ENCODE measurements at places on chromosomes 4 and X.

DNA sequence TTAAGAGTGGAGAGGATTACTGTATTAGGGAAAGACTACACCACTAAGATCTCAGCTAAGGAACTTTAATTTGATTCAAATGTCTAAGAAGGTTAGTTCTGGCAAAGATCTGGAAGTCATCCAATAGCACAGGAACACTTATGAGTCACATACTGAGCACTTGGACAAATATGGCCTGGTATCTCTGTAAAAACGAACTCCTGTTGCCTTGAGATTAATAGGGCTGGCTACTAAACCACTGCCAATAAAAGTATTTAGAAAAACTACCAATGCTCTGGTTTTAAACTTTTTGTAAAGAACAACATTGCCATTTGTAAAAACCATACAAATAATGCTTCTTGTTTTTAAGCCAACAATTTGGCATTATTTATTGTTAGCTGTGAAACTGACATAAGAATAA lies 70.5 kb downstream of the SEC24D start:
- DNase-seq, result no peak

GRCh38 chr4:76951672-76952010 lies 2.1 kb downstream of the SEPTIN11 start:
- no peak for DNase-seq

GRCh38 chrX:56499372-56499771 lies 64.1 kb upstream of the UBQLN2 start:
- DNase-seq, result no peak

DNA sequence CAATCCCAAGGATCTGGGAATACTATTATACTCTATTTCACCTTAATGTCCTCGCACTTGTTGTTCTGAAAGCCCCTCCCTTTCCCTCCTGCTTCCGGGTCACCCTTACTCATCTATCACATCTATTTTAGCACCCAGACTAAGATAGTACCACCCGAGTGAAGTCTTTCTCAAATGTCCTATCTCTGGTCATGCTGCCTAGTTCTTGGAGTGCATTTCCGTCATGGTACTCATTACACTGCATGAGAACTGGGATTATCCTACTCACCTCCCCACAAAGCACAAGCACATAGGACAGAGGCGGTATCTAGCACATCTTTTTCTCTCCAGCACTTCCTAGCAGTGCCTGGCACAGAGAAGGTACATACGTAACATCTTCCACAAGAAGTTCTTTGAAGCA lies 944.4 kb upstream of the FTHL17 start:
- no peak for DNase-seq

DNA sequence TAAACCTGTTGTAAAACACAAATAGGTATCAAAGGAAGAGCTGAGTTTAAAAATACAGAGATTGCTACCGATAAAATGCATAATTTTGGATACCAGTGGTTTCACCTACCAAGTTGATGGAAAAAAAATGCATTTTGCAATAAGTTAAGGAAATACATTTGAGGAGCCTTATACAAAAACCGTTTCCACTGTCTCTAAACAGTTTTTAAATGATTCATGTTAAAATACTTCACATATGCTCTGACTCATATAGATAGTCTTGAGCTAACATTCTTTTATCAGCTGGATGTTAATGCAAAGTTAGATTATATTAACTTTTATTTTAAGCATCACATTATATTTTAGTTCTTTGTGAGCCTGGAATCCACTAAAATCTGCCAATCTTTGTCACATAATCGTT lies 50.6 kb upstream of the ANKRD17 start:
- no peak for DNase-seq

DNA sequence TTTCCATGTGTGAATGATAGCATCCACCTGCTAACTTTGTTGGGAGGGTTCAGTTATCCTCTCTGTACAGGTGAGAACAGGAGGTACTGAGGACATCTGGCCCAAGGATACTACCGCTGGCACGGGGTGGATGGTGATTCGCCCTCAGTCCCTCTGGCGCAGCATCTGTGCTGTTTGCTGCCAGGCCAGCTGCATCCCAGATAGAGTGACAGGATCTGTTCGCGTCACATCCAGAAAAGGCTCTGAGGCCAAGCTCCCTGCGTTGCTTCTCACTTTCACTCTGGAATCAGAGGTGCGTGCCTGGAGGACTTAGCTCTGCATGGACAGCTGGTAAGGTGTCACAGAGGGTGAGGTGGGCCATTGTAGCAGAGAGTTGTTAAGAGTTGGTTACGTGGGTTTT lies 95.4 kb downstream of the TBL1X start:
- DNase-seq, result no peak

GRCh38 chrX:23136816-23137215 lies 137.1 kb downstream of the DDX53 start:
- DNase-seq, result no peak

GRCh38 chrX:133546441-133546840 lies 131.2 kb upstream of the GPC4 start:
- no peak for DNase-seq

DNA sequence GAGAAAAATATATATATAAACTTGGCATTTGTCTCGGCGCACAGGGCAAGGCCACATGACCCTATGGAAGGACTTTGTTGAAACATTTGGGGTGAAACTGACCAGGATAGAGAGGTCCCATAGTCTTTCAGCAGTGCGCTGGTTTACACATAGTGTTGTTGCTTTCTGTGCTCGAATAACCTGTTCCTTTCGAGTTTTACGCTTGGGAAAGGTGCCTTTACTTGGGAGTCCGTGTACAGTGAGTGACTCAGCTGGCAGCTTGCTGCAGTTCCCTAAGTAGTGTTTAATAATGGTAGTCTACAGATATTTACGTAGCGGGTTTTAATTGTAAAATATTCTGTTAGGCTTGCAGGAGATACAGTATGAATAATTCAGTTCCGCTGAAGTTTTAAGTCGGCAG lies 578 bp downstream of the APOOL start:
- DNase-seq, result no peak

GRCh38 chr4:53362093-53362492 lies 3.8 kb downstream of the SCFD2 start:
- DNase-seq, result no peak

GRCh38 chrX:6432226-6432625 lies 102.7 kb downstream of the VCX3A start:
- DNase-seq, result no peak

DNA sequence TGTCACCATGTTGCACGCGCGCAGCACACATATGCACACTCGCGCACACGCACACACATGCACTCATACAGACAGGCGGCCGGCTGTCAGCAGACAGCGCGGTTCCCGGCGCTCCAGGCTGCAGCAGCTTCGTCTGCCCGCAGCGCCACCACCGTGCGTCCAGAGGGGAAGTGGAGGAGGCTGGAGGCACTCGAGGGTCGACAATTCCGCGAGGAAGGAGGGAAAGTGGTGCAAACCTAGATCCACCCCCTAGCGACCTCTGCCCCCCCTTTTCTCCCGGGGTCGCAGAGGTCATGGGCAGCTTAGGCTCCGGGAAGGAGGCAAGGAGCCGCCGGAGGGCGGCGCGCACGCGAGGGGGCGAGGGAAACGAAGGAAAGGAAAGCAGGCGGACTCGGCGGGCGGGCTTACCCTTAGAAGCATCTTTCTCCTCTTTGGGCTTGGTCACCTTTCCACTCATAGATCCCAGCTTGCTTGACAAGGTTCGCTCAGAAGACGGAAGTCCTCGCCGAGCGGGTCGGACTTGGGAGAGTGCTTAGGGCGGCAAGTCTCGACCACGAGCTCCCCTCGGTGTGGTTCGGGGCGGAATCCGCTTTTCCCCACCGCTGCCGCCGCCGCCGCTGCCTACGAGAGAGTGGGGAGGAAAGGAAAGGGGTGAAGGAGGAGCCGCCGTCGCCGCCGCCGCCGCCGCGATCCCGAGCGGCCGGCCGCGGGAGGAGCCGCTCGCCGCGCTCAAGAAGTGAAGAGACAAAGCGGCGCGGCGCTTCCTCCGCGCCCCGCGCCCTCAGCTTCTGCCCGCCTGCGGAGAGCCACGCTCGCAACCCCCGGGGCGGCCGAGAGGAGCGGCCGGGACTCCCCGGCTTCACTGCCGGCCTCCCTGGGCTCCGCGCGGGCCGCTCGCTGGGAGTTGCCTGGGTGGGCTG lies 326.6 kb upstream of the F9 start:
- DNase-seq, result no peak

DNA sequence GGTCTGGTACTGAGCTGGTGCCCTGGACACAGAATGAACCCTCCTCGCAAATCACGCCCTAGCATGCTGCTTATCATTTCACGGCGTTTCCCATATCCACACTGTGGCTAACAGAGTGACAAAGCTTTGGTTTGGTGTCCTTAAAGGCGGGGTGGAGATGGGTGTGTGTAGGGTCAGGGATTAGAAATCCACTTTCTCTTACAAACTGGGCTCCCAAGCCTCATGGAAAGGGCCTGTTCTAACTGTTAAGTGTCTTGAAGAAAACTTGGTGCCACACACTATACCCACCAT lies 735 bp upstream of the CHRDL1 start:
- DNase-seq, result no peak

- DNase-seq, result no peak
These were observed 35.9 kb downstream of the TBC1D19 start for GRCh38 chr4:26619784-26620183.

- DNase-seq, result no peak
These were observed 98.9 kb downstream of the SYTL5 start for GRCh38 chrX:38105216-38105725.

GRCh38 chr4:169437299-169438047 lies 166.7 kb upstream of the SH3RF1 start:
- no peak for DNase-seq

DNA sequence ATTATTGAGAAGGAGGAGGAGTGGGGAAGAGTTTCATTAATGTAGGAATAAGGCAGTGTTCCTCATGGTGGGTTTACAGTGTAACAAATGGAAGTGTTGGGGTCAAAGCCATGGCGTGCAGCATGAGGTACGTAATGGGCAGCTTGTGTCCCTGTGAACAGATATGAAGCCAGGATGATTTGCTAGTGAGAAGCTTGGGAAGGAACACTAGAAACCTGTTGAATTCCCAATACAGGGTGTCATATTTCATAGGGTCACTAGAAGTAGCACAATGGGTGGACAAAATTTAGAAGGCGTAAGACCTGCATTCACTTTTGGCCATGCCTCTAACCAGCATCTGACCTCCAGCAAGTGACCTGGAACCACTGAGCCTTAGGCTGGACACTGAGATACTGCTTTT lies 6.8 kb downstream of the PYURF start:
- DNase-seq, result no peak

GRCh38 chr4:173257732-173258717 lies 76.1 kb downstream of the HMGB2 start:
- peak; percentile 46 for DNase-seq

GRCh38 chr4:14726877-14727361 lies 275.4 kb upstream of the CPEB2 start:
- no peak for DNase-seq

- DNase-seq, result no peak
These were observed 49.0 kb downstream of the SH2D1A start for GRCh38 chrX:124395145-124395880.

DNA sequence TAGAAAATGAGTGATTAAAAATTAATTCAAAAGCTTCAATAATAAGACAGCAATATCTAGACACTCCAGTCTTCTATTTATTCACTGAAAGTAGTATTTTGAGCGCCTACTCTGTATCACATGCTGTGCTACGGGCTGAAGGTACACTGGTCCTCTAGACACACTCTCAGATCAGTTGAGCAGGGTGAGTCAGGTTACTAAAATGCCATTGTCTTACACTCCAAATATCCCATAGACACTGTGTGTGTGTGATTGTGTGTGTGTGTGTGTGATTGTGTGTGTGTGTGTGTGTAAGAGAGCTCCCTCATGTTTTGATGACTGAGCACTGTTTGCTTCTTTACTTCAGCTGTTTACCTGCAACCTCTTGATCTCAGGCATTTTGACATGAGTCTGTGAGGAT lies 342.8 kb upstream of the BOD1L1 start:
- DNase-seq, result no peak

DNA sequence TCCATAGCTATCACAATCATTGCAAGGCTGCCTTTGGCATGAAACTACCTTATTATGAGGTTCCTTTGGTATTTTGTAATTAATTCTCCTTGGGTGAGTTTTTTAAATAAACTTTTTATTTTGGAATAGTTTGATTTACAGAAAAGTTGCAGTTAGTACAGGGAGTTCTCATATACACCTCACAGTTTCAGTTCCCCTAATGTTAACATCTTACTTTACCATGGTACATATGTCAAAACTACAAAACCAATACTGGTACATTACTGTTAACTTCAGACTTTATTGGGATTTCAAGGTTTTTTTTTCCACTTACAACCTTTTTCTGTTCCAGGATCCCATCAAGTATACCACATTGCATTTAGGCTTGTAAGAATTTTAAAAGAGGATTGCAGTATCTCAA lies 52.0 kb upstream of the RGN start:
- DNase-seq, result no peak

- DNase-seq, result no peak
These were observed 56.7 kb downstream of the TSPAN5 start for GRCh38 chr4:98601708-98602107.

DNA sequence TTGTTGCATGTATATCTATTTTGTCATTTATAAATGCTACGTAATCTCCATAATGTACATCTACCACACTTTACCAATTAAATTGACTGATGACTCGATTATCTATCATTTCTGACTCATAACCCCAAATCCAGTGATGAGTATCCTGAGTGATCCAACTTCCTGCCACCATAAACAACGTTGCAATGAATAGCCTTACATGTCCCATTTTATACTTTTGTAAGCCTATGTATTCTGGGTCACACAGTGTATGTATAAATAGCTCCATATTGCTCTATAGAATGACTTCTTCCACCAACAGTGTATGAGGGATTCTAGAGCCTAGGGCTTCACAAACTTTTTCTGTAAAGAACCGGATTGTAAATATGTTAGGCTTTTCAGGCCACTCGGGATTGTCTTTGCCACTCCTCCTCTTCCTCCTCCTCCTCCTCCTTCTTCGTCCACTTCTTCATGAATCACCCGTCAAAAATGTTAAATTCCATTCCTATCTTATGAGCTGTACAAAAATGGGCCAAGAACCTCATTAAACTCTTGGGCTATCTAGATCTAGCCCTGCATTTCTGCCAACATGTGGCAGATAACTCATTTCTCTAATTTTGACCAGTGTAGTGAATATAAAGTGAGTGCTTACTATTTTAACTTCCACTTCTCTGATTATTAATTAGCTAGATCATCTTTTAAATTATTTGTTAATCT lies 672.2 kb upstream of the AMOT start:
- no peak for DNase-seq

GRCh38 chr4:181517491-181517890 lies 725.7 kb upstream of the TENM3 start:
- no peak for DNase-seq

- no peak for DNase-seq
These were observed 682.2 kb upstream of the AMOT start for GRCh38 chrX:113522814-113523213.

- no peak for DNase-seq
These were observed 69.8 kb downstream of the SORCS2 start for GRCh38 chr4:7262134-7262533.

DNA sequence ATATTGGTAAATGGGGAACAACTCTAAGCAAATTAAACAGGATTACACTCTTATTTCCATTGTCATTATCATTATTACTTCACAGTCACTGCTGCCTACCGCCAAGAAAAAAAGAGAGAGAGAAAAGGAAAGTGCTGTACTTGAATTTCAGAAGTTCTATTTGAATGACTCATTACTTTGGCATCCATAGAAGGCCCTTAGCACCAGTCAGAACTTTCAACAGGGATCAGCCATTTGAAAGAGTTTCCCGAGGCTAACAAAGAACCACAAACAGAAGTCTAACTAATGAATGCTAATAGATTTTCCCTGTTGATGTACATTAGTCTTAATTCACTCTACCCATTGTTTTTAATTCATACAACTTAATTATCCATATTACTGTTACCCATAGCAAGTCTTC lies 116.3 kb downstream of the SHROOM4 start:
- DNase-seq, result no peak

- peak; percentile 1 for DNase-seq
These were observed 16.3 kb upstream of the ESX1 start for GRCh38 chrX:104270916-104271512.

Measured in NCI-H1930 (cell line).